ENCODE measurements at places on chromosomes 6 and 20. TPM values are rescaled to one million over a fixed set of nuclear protein-coding genes. Genes with fewer than 3 reads are reported as not detected.
A peak's percentile ranks its signal among the peaks of the same experiment; 100 is the strongest.

Gene RAB23
- 60.5 TPM for total RNA-seq

- DNase-seq = no peak
Measured at GRCh38 chr6:16371401-16371800, 133.0 kb downstream of the GMPR start.

Gene KCNK16
- not detected for total RNA-seq

- DNase-seq = peak; percentile 29
Measured at GRCh38 chr6:27250277-27251111, 3.0 kb downstream of the PRSS16 start.

- no peak for DNase-seq
Measured at GRCh38 chr6:142225115-142225514, 76.7 kb upstream of the ADGRG6 start.

DNA sequence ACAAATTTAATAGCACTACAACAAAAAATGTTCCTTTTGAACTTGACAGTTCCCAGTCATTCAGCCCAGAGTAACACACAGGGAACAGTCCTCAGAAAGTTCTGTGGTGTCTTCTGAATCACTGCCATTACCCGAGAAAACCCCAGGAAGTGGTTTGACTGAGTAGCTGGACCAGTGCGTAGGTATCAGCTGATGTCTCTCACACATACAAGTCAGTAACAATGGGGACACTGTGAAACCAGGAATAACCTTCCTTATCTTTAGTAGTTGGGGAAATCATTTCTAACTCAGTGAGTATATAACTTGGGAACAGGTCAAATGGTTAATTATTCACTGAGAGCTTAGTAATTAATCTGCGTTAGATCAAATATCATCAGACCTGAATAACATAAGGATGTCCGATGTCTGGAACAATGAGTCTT is 73.1 kb downstream of the HIVEP2 start:
- peak; percentile 98 for DNase-seq

DNA sequence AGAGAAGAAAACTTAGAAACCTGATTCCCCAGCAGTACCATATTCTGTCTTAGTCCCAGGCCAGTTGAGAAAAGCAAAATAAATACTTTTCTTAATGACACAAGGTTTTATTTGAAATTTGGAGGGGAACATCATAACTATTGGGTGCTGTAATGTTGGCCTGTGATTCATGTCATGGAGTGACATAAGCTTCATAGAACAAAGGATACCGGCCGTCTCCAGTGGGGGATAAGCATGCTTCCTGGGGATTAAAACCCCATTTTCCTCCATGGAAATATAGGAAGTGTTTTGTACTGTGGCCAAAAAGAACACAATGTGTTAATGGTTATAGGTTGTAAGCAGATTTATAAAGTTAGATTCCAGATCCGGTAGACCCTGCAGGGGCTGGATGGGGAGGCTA is 18.0 kb downstream of the MTHFD1L start:
- no peak for DNase-seq

Gene ANKRD6
- total RNA-seq = 3.6 TPM

- DNase-seq = no peak
Measured at GRCh38 chr6:69816569-69816968, 19.8 kb upstream of the LMBRD1 start.

DNA sequence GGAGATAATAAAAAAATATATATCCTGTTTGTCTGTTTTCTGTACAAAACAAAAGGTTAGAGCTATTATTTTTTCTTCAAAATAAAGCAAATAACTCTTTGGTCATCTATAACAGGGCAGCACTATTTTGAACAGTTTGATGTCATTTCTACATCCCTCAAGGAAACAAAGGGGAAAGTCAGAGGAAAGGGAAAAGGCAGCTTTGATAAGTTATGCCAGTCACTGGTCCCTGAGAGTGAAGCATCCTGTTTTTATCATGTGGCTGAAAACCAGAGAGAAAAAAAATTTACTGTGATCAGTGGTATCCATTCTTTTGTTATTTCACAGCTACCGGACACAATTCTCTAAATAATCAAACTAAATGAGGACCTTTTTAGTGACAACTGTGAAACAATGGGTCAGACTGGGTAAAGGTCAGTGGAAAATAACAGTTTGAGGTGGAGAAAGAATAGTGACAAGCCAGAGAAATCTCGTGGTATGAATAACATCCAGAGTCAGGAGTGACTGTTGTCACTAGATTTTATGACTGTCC is 356.0 kb downstream of the HDGFL1 start:
- no peak for DNase-seq

DNA sequence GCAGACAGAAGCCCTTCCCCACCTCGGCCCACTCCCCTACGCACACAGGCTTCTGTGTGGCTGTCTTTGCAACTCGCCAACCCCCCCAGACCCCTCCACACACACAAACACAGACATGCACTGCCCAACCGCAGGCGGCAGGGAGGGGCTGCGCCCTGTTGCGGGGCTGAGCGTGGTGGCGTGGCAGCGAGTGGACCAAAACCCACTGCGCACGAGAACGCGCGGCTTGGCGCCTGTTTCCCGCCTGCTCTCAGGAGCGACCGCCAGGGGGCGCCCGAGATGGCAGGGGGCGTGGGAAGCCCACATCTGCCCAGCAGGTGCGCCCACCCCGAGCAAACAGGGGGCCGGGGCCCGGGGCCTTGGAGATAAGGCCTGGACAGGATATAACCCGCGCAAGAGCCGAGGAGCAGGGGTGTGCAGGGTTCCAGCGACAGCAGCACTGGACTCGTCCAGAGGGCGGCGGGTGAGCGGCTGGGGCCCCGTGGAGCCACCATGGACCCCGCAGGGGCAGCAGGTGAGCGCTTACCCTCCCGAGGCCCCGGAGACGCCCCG is at the start of gene RBPJL:
Gene RBPJL, plus strand, starts transcription at position 410 of the 552 bp plus-strand sequence. Its CDS starts 83 bp downstream, at position 493.
- DNase-seq = no peak

DNA sequence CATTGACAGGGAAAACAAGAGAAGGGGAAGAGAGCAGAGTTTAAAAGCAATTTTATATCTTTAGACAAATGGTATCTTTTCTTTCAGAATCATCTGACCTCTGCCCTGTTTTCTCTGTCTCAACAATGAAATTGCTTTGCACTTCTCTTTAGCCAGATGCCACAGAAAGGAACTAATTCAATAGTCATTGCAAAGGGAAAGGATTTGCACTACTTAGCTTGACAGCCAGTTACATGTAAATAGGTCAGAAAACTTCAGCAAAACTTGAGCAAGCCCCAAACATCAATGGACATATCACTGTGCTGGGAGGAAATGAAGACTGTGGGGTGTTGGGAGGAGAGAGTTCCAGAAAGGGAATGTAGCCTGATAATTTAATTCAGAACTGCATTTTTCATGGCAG is 181.3 kb upstream of the FAM83B start:
- no peak for DNase-seq

- no peak for DNase-seq
Measured at GRCh38 chr6:162733489-162733888, 5.7 kb downstream of the PACRG start.

- no peak for DNase-seq
Measured at GRCh38 chr6:27478141-27478705, 5.3 kb upstream of the ZNF184 start.

DNA sequence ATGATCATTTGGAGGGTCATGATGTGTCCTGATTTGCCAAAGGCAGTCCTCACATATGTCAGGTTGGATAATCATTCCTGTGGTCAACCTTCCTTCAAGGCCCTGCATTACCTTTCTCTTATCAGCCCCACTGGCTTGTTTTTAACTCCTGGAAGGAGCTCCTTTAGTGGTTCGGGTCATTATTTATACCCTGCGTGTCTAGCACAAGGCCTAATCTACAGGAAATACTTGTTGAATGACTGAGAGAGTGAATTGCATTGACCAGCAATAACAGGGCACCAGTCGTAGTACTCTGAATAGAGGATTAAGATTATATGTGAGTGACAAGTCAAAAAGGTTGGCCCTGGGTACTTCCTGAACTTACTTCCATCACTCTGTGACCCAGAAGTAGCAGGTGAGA is 4.5 kb downstream of the HIVEP2 start:
- DNase-seq = peak; percentile 86

DNA sequence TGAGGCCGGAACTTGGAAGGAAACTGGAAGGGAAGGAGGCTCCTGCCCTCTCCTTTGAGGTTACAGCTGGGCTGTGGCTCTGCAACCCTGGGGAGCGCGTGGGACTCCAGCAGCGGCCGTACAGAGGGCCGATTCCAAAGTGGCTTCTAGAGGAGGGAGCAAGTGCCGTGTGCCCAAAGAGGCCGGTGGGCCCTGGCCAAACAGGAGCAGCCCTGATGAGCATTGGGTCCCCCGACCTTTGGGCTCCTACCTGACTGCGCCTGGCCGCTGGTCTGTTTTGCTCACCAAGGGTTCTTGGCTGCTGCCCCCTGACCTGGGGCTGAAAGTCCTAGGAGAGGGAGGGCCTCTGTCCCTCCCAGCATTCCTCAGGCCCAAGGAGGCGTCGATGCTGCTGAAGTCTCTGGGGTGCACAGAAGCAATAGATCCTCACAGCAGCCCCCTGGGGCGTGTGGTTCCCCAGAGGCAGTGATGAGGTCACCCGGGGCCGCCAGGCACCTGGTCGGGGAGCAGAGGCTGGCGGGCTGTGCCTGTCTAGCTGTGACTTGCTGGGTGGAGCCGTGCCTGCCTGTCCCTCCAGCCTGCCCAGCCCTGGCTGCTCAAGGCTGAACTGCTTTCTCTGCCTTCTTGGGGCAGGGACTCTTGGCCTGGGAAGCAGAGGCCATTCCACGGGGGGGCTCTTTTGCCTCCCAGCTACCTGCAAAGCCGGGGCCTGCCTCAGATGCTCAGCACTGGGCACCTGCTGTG is 9.8 kb downstream of the RBM38 start:
- no peak for DNase-seq

DNA sequence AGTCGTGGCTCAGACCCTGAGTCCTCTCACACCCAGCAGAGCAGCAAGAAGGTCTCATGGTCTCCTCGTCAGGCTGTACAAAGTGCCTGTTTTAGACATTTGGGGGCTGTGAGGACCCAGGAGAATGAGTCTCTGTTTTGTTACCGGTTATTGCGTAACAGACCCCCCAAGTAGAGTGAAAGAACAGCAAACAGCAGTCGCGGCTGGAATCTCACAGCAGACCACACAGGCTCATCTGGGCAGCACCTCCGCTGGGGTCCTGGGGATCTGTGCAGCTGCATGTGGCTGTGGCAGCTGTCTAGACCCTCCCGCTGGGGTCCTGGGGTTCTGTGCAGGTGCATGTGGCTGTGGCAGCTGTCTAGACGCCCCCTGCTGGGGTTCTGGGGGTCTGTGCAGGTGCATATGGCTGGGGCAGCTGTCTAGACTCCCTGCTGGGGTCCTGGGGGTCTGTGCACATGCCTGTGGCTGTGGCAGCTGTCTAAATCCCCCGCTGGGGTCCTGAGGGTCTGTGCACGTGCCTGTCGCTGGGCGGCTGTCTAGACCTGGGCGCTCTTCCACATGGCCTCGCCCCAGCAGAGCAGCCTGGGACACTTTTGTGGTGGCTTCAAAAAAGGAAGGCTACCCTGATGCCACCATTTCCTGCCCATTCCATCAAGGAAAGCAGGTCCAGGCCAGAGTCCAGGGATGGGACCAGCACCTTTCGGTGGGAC is 24.7 kb downstream of the ENTPD6 start:
- DNase-seq = no peak

GRCh38 chr6:48084201-48084600 is 26.8 kb downstream of the PTCHD4 start:
- DNase-seq = no peak

DNA sequence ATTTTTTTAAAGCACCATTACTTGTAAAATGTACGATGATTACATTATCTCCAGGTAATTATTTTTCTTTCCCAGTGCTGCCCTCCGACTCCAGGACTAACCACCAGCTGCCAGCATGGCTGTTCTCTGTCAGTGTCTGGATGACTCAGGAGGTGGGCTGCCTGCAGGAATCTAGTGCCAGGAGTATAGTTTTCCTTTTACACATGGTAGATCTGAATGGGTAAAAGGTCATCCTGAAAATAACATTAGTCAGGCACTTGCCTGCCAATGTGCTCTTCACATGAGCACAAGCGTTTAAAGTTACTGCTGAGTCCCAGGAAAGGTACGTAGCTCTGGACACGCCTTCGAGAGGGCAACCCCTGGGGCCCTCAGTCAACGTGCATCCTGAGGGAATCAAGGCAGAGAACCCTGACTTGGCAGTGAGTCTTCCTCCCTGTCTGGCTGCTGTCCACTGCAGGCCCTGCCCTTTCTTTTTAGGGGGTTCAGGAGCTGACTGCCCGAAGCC is 2.4 kb downstream of the DYNLT1 start:
- peak; percentile 99 for DNase-seq

DNA sequence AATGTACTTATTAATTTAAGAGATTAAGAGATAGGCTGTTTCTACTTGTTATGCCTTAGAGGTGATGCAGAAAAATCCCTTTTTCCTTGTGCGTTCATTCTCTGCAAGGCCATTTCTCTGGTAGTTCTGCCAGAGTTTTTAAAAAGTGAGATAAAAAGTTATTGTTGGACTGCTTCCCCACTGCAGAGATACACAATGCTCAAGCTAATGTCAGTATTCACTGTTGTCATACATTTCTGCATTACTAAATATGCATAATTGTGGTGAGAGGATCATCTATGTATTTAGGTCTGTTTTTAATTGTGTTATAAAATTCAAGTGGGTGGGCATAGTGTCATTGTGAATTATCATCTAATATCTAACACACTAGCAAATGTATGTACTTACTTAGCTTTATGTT is 600.4 kb downstream of the HTR1B start:
- no peak for DNase-seq

DNA sequence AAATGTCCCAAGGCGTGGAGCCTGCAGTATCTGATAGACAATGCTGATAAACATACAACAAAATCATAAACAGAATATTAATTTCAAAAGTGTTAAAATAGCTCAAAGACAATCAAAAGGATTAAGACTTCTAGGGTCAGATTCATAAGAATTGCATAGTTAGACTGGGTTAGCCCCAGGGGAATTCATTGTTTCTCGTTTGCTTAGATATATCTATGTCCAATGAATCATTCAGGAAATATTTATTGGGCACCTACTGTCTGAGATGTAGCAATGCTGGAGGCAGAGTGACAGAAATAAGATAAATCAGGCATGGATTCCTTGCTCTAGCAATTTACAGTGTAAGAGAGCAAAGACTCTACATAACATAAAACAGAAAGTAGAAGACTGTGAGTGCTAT is 124.4 kb upstream of the PRL start:
- DNase-seq = peak; percentile 89

- peak; percentile 21 for DNase-seq
Measured at GRCh38 chr6:157023958-157024357, 246.8 kb downstream of the ARID1B start.

Gene CDH22
- total RNA-seq = not detected

GRCh38 chr20:18672834-18673233 is 85.0 kb downstream of the DTD1 start:
- DNase-seq = no peak

- DNase-seq = no peak
Measured at GRCh38 chr6:5132731-5133130, 47.6 kb downstream of the PPP1R3G start.

DNA sequence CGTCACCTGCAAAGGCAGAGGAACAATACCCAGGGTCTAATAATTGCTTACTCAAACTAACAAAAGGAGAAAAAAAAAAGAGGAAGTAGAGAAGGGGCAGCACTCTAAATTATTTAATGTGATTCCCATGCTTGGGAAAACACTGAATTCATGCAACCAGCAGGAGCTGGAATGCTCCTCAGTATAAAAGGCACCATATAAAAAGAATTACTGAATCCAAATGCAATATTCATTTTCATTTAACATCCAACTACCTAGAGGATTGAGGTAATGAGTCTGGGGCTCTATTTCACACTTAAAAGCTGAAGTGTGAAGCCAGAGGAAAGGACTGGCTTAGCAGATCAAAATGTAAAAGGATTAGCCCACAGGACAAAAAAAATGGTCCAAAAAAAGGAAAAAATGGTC is 8.7 kb downstream of the B4GALT5 start:
- no peak for DNase-seq

Gene BPIFA1
- total RNA-seq = not detected
